GF-D8 (cell line): ENCODE measurements at places on chromosomes 3 and 15.

DNA sequence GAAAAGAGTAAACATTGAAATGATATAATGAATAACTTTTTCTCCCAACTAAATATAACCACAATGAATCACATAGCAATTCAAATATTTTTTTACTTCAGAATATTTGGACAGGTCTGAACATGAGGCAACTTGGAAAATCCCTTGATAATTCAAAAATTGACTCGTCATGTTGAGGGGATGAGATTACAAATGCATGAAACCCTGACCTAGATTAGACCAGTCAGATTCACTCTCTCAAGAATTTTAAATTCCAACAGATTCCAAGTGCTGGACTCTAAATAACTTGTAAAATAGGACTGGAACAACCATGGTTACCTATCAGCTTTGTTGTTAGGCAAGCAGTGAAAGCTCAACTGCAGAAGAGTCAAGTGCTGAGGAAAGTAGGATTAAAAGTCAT is 317.5 kb downstream of the GBE1 start:
- DNase-seq = no peak

DNA sequence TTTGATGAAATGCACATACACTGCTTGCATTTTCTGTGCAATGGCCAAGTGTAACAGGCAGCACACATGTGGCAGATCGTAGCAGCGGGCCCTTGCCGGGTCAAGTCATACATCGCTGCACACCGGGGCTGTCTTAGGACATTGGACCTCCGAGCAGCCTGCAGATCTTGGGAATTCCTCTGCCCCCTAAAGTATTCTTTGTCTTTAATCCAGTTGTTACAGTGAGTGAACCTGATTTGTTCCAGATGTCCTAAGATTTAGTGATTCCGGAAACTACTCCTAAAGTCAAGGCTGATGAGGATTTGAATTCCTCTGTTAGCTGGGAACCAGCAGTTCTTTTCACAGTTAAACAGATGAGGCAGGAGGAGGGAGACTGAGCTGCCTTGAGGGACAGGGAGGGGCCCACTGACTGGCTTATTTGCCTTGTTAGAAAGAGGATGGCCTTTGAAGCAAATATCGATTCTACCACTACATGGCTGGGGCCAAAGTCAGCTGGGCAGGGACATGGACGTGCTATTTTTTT is 190.7 kb upstream of the CTDSPL start:
- DNase-seq = no peak

DNA sequence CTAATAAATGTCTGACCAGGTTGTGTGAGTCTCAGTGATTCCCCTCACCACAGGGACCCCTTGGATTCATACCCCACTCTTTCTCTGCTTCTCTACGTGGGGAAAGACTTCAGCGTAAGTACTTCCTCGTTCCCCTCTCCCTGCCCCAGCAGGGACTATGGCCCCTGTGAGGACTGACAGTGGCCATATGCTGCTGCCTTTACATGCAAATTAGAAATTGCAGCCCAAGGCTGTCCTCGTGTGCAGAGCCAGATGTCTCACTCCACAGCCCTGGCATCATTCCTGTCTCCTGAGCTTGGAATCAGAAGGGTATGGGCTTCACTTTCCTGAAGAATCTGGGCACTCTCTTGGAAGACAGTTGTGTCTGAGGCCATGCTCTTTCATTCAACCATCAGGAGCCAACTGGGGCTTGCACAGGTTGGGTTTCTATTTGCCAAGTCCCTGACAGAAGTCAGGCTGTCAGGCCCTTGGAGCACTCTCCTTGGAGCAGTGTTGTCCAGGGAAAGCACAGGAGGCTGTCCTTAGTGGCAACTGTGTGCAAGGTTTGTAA is 30.5 kb upstream of the IQCF2 start:
- DNase-seq = no peak

DNA sequence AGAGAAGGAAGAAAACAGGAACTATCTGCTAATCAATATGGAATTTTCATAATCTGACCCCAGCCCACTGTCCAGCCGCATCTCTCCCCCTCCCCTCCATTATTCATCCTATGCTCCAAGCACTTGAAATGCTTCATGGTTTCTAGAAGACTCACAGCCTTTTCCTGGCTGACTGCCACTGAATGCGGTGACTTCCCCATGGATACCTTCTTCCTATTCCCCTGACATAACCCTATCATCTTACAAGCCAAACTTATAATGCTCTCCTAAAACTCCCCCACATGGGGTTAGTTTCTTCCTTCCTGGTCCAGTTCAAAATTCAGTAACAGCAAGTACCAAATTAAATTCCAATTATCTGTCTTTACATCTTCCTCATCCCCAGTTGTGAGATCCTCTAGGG is 31.2 kb upstream of the PTX3 start:
- DNase-seq = no peak

- DNase-seq = no peak
Observed at GRCh38 chr15:62833646-62834045, 208.9 kb upstream of the TPM1 start.

DNA sequence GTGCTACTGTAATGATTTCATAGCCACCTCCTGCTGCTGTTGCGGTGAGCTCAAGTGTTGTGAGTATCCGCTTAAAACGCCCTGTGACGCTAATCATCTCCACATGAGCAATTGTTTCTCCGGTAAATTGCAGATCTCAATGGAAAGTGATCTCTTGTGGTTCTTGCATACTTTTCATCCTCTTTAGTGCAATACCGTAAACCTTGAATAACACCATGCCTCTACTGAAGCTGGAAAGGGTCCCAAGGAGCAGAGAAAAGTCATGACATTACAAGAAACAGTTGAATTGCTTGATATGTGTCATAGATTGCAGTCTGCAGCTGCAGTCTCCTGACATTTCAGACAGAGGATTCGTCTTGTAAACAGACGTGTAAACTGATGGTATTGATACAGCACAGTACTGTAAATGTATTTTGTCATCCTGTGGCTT is 6.0 kb upstream of the CEMIP start:
- DNase-seq = no peak

GRCh38 chr3:119149484-119149883 is 3.5 kb downstream of the TEX55 start:
- no peak for DNase-seq

DNA sequence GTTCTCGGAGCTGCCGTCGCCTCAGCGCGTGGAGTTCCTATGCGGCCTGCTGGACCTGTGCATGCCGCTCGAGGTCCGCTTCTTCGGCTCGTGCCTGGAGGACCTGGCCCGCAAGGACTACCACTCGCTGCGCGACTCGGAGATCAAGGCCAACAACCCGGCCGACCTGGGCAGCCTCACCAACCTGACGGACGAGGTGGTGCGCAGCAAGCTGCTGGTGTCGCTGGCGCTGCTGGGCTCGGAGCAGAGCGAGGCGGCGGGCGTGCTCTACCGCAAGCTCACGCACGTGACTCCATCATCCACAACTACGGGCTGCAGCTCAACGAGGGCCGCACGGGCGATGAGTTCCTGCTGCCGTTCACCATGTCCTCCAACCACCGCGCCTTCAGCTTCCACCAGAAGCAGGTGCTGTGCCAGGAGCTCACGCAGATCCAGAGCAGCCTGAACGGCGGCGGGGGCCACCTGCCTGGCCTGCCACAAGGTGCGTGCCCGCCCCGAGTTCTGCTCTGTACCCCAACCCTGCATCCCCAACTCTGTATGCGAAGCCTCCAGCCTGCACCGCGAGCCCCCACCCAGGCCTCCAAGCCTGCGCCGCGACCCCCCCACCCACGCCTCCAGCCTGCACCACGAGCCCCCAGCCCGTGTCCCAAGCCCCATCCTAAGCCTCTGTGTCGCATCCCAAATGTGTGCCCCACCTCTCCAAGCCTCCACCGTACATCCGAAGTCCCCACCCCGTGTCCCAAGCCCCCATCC is 178.2 kb downstream of the OR4M2 start:
- DNase-seq = no peak

- no peak for DNase-seq
Observed at GRCh38 chr3:43015991-43016865, 37.1 kb downstream of the GASK1A start.

DNA sequence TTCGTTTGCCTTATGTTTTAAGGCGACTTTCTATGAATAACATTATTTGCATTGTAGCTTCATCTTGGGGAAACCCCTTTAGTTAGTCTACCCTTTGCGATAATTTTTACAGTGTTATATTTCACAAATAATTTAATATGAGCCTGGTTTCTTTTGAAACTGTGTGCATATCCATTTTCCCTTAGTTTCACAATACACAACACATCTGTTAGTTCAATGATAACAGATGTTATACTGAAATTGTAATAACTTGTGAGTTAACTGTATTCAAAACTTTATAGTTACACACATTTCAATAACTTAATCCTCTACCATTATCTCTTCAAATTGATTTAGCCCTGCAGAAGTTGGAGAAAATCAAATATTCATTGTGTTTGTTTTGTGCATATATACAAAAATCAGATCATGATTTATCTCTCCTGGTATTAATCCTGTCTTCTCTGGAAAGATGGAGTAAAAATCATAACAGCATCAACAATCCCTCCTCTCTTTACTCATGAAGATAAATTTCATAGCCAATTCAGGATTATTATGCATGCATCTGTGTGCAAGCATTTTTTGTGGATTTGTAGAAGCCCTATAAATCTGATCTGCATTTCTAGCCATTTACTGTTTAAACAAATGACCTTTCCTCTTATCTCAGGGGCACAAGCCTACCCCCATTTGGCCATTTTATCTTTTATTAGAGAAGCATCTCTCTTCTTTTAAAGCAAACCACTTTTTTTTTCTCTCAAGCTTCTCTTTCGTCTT is 304.0 kb downstream of the VPS13C start:
- DNase-seq = no peak

GRCh38 chr3:124570232-124570631 is 160.0 kb upstream of the UMPS start:
- DNase-seq = no peak

GRCh38 chr15:85706779-85707518 is 87.8 kb downstream of the KLHL25 start:
- DNase-seq = peak; percentile 29

DNA sequence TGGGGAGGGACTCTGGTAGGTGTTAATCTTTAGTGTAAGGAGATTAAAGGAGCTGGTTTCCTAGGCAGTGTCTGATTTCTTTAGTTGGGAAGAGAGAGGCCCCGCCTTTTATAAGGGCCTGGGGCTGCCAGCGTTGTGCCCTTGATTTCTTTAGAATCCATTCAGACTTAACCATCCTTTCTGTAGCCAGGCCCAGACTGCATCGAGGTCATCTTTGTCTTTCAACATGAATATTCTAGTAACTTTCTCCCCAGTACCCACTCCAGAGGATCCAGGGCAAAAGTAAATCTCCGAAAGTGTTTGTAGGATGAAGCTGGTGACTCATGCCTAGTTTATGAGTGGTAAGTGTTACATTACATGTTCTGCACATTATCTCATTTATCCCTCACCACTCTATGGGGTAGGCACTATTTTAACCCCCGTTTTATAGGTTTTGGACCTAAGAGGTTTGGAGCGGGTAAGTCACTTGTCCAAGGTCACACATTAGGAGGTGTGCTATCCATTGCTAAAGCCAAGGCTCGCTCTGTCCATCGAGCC is 11.8 kb upstream of the USP3 start:
- no peak for DNase-seq

- DNase-seq = no peak
Observed at GRCh38 chr15:70337277-70338186, 239.8 kb upstream of the TLE3 start.

- DNase-seq = no peak
Observed at GRCh38 chr3:182782149-182782548, 11.2 kb upstream of the ATP11B start.

DNA sequence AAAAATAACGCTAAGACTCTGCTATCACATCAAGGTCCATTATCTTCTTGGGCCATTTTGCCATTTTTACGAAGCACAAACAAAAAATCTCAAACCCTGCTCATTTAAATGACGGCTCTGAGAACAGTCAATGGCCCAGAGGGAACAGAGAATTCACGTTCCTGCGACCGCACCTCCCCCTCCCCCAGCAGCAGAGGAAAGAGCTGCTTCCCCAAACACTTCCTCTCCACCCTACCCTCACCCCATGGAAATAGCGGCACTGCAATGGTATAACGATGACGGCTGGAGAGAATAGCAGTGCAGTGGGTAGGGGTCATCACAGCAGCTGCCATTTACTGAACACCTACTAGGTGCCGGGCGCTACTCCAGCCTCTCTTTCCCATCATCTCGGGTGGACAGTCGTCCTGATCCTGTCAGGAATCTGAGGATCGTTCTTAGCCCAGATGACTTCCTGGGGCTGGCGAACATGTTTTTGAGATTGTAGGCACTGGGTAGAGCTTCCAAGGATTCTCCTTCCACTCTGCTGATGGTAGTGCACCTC is 113.3 kb downstream of the IQSEC1 start:
- peak; percentile 36 for DNase-seq

DNA sequence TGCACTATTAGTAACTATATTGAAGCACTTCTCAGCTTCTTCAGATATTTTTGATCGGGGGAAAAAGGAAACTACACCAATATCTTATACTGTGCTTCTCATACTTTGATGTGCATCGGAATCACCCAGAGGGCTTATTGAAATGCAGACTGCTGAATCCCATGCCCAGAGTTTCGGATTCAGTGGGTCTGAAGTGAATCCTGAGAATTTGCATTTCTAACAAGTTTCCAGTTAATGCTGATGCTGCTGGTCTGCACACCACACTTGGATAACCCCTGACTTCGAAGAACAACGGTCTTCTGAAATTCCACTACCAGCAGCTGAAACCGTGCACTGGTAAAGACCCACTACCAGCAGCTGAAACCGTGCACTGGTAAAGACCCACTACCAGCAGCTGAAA is 243.9 kb downstream of the NTRK3 start:
- no peak for DNase-seq

- DNase-seq = no peak
Observed at GRCh38 chr3:10517627-10518026, 12.2 kb upstream of the ATP2B2 start.

DNA sequence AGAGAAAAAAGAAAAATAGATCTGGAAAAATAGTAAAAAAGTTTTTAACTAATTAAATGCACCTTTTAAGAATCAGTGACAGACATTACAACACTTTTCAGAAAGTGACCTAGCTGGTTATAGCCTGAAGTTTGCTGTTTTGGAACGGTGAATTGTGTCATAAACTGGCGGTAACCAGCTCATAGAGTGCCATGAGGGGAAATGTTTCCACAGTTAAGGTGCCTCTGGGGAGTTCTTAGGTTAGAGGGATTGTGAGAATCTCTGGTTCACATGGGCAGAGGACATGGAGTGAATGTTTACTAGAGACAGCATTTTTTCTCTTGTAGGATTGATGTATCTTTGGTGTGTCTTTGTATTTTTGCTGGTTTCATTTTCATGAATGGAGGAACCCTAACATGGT is 2.8 kb downstream of the TBC1D23 start:
- peak; percentile 11 for DNase-seq

- DNase-seq = no peak
Observed at GRCh38 chr3:134260987-134261386, 10.3 kb upstream of the RYK start.

GRCh38 chr3:107956991-107957900 is 133.6 kb downstream of the CD47 start:
- no peak for DNase-seq

GRCh38 chr3:30604093-30604492 is 2.3 kb upstream of the TGFBR2 start:
- DNase-seq = peak; percentile 88

DNA sequence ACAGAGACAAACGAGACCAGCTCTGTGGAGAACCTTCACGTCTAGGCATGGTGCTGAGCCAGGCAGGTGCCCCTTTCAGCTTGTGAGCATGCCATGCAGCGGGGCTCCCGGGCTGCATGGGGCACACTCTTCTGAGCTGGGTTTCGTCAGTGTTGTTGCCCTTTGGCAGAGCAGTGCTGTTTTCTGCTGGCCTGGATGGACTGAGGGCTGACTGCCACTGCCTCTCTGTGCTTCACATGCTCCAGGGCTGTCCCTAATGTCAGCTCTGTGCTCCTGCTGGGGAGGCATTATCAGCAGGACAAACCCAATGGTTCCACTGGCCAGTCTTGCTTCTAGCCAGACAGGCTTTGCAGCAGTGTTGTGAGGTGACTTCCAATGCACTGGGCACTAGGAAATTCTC is 9.5 kb downstream of the GASK1A start:
- DNase-seq = no peak
